ENCODE measurements at places on chromosomes 3 and 15.
A peak's percentile ranks its signal among the peaks of the same experiment; 100 is the strongest.

DNA sequence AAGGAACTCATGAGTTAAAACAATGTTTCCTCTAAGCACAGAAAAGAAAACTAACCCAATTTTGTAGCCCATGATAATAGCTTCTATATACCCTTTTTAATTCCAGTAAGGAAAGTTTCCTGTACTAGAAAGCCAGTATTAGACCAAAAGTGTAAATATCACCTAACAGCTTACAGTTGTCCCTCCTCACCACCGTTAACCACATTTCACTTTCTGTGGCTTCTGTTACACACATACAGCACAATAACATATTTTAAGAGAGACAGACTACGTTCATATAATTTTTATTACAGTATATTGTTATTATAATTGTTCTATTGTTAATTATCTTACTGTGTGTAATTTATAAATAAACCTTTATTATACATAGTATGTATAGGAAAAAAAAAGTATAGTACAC, 74.1 kb downstream of the ZNF280D start:
- no peaks in the 10 kb centered on the region for H3K27me3 ChIP-seq
- no peak for DNase-seq
- H3K27ac ChIP-seq = no peak overlapping the region
- peaks cover 33% of the 10 kb centered on the region for H3K36me3 ChIP-seq
- no peak overlapping the region for H3K4me3 ChIP-seq
- peaks cover 13% of the 10 kb centered on the region for H3K4me1 ChIP-seq

- H3K36me3 ChIP-seq = no peaks in the 10 kb centered on the region
- no peaks in the 10 kb centered on the region for H3K27me3 ChIP-seq
- H3K4me1 ChIP-seq = no peaks in the 10 kb centered on the region
- no peak overlapping the region for H3K4me3 ChIP-seq
These were observed 98.2 kb downstream of the NR2F2 start for GRCh38 chr15:96428742-96429141.

DNA sequence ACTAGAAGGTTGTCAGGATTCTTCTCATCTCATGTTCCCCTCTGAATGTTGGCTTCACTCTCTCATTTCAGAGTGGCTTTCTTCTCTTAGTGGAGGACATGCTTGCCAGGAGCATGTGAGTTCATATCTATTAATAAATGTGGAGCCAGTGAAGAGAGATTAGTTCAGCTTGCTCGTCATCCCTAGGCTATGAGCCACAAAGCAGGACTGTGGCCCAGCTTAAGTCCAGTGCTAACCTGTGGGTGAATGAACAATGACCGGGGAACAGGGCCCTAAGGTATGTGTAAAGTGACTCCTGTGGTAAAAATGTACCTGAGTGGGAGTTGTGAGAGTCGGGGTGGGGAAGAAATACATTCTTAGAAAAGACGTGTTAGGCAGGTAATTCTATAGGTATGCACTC, 96.9 kb upstream of the TBL1XR1 start:
- no peaks in the 10 kb centered on the region for H3K4me1 ChIP-seq
- no peak overlapping the region for H3K27ac ChIP-seq
- H3K27me3 ChIP-seq = no peaks in the 10 kb centered on the region
- H3K4me3 ChIP-seq = no peak overlapping the region

DNA sequence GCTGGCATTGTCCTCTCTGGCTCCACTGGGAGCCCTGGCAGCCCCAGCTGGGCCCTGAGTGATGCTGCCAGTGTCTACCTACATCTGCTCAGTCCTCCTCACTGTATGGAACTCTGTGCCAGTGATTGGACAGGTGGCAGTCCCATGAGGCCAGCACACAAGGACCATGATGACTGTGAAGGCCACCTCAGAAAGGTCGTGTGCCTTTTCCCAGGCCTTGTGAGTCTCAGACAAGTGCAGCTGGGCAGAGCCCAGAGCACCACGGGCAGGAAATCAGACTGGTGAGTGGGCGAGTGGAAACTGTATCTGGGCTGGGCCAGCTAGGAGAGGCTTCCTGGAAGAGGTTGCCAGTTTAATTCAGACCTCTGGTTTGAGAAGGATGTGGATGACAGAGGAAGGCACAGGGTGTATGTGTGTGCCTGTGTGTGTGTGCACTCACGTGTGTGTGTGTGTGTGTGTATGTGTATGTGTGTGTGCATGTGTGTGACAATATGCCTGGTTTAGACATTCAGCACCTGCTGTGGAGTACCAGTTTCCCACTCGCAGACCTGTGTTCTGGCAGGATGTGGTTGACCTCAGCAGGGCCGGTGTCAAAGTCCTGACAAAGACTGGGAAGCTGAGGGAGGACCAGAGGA, 7.0 kb downstream of the MAPKAPK3 start:
- H3K4me3 ChIP-seq = peak overlapping the region; percentile 54
- H3K36me3 ChIP-seq = peaks cover 39% of the 10 kb centered on the region

- H3K4me1 ChIP-seq = no peaks in the 10 kb centered on the region
- no peak for DNase-seq
- H3K27me3 ChIP-seq = no peaks in the 10 kb centered on the region
- H3K4me3 ChIP-seq = no peak overlapping the region
- H3K27ac ChIP-seq = no peak overlapping the region
- peaks cover 4% of the 10 kb centered on the region for H3K36me3 ChIP-seq
These were observed 236.6 kb downstream of the TBC1D5 start for GRCh38 chr3:17505856-17506255.

DNA sequence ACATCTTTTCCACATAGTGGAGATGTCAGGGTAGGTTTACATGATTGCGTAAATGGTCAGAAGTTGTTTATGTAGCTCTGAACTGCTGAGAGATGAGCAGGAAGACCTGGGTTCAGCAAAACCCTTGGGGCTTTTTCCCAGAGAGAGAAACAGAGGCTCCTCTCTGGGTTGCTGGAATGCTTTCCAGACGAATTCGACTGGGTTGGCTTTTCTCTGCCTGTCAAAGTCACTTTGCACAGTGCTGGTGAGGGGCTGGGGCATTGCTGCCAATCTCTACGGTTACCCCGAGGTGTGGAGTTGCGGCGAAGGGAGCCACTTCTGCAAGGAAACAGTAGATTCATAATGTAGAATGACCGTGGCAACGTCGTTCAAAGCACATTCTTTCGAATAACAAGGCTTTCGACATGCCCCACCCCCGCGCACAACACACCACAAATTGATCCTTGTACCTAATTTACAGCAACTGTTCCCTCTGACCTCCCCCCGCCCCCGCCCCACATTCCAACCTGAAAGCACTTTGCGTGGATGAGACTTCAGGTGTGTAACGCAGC, 950 bp upstream of the CNTN4 start:
- H3K4me3 ChIP-seq = no peak overlapping the region
- H3K4me1 ChIP-seq = peaks cover 3% of the 10 kb centered on the region
- DNase-seq = no peak
- peaks cover 6% of the 10 kb centered on the region for H3K36me3 ChIP-seq
- H3K27ac ChIP-seq = peak overlapping the region; percentile 47

GRCh38 chr3:136189043-136189442, 7.1 kb downstream of the MSL2 start:
- H3K4me3 ChIP-seq = no peak overlapping the region
- H3K27me3 ChIP-seq = no peaks in the 10 kb centered on the region
- peaks cover 66% of the 10 kb centered on the region for H3K4me1 ChIP-seq

DNA sequence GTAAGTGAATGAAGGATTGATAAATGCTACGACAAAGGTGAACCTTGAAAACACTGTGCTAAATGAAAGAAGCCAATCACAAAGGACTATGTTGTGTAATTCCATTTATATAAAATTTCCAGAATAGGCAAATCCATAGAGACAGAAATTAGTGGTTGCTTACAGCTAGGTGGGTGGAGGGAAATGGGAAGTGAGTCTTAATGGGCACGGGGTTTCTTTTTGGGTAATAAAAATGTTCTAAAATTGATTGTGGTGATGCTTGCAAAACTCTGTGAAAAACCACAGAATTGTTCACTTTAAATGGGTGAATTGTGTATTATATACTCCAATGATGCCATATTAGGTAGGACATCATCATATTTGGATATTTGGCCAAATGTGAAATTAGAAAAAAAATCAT, 20.9 kb upstream of the TEX9 start:
- H3K27ac ChIP-seq = no peak overlapping the region
- H3K4me3 ChIP-seq = no peak overlapping the region
- H3K27me3 ChIP-seq = peaks cover 12% of the 10 kb centered on the region
- no peaks in the 10 kb centered on the region for H3K36me3 ChIP-seq
- no peaks in the 10 kb centered on the region for H3K4me1 ChIP-seq
- DNase-seq = no peak

DNA sequence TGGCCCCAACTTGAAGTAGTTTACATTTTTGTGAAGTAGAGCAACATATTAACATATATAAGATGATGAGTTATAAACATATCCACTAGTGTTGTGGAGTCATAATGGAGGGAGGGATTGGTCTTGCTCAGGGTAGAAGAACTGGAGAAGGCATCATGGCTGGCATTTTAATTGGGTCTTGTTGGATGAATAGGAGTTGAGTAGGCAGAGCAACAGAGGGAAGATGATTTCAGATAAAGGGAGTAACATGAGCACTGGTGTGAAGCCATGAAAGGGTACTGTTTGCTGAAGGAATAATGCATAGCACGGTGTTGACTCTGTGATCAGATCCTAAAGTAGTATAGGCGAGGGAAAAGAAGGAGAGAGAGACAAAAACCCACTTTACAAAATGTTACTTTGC, 3.6 kb upstream of the RFX7 start:
- no peak overlapping the region for H3K4me3 ChIP-seq
- H3K4me1 ChIP-seq = peaks cover 25% of the 10 kb centered on the region
- peaks cover 2% of the 10 kb centered on the region for H3K36me3 ChIP-seq
- no peak overlapping the region for H3K27ac ChIP-seq
- no peak for DNase-seq

DNA sequence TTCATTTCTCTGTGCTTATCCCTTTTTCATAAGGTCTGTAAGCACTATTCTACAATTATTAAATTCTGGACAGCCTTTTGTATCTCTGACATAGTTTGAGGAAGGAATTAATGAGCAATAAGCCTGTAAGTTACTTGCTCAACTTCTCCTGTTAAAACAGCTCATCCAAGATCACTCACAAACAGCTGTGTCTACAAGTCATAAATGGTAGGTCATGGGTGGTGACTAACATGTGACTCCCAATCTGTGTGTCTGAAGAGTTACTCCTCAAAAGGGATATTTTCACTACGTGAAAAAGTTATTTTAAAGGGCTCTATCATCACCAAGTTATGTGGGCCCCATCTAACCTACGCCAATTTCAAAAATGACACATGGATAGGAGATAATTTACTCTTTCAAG, 145.2 kb upstream of the CBLB start:
- H3K27me3 ChIP-seq = no peaks in the 10 kb centered on the region
- peaks cover 26% of the 10 kb centered on the region for H3K4me1 ChIP-seq
- no peak for DNase-seq
- no peak overlapping the region for H3K4me3 ChIP-seq
- H3K36me3 ChIP-seq = peaks cover 41% of the 10 kb centered on the region
- no peak overlapping the region for H3K27ac ChIP-seq

- no peaks in the 10 kb centered on the region for H3K27me3 ChIP-seq
- no peak overlapping the region for H3K4me3 ChIP-seq
- H3K4me1 ChIP-seq = peaks cover 18% of the 10 kb centered on the region
These were observed 26.1 kb downstream of the CMSS1 start for GRCh38 chr3:99843590-99844258.

DNA sequence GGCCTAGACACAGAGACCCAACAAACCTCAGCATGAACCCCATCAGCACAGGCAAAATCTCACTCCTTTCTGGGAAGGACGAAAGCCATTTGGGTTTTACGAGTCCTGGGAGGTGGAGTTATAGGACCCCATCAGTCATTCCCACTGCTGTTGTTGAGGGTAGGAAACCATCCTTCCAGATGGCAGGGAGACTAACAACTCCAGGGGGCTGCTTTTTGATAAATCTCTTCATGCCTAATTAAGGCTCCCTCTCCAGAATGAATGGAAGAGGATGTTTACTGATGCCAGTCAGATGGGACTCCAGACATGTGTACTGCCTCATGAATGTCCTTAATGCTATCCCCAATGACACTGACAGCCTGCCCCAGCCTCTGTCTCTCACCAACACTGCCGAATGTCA, 75.3 kb downstream of the ST8SIA2 start:
- H3K27ac ChIP-seq = no peak overlapping the region
- DNase-seq = no peak
- H3K27me3 ChIP-seq = peaks cover 3% of the 10 kb centered on the region
- H3K4me1 ChIP-seq = no peaks in the 10 kb centered on the region
- no peaks in the 10 kb centered on the region for H3K36me3 ChIP-seq

DNA sequence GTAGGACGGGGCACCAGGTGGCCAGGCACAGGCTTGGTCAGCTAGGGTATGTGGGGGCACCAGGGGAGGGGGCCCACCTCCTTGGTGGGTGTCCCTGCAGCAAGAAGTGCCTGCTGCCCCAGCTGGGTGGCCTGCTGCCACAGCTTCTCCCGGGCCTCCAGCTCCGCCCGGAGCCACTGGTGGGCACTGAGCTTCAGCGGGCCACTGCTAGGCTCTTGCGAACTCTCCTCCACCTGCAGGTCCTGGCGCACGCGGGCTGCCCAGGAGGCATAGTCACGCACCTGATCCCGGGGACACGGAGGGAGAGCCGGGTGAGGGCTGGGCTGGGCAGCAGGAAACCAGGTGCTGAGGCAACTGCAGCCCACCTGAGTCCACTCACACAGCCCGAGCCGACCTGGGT, 25.5 kb downstream of the SPTBN5 start:
- H3K4me1 ChIP-seq = peaks cover 17% of the 10 kb centered on the region
- H3K36me3 ChIP-seq = no peaks in the 10 kb centered on the region
- H3K4me3 ChIP-seq = no peak overlapping the region
- no peak for DNase-seq
- no peak overlapping the region for H3K27ac ChIP-seq

DNA sequence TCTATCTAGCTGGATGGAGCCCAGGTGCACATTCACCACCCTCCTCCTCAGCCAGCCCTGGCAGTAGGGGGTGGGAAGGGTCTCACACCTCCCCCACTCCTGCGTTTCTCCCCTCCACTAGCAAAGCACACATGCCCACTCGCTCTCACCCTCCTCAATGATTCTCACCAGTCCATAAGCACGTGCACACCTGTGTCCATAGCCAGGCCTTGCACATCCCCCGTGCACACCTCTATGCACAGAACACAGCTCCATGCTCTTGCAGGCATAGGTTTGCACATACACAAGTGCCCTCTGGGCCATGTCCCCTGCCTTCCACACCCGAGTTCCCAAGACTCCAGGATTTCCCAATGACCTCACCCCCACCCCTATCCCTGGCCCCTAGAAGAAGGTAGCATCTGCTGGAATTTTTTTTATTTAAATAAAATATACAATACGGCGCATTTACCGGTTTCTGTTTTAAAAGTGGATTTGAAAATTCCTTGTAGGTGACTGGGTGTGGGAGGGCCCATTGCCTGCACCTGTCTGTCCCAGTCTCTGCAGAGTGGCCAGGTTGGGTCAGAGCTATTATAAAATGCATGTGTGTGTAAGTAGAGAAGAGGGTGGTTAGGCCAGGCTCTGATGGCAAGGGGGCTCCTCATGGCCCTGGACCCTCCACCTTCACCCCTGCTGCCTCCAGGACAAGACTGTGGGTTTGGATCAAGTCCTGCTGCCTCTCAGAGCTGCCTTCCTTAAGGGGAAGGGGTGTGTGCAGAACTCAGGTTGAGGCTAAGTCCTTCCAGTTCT, 49.1 kb downstream of the HCN4 start:
- DNase-seq = no peak
- H3K4me3 ChIP-seq = no peak overlapping the region
- H3K27ac ChIP-seq = no peak overlapping the region
- peaks cover 35% of the 10 kb centered on the region for H3K27me3 ChIP-seq
- H3K36me3 ChIP-seq = no peaks in the 10 kb centered on the region
- H3K4me1 ChIP-seq = no peaks in the 10 kb centered on the region
